ENCODE measurements at places on chromosomes 5 and 9. TPM values are rescaled to one million over a fixed set of nuclear protein-coding genes. Genes with fewer than 3 reads are reported as not detected.

Gene SPINK6
- total RNA-seq: not detected

DNA sequence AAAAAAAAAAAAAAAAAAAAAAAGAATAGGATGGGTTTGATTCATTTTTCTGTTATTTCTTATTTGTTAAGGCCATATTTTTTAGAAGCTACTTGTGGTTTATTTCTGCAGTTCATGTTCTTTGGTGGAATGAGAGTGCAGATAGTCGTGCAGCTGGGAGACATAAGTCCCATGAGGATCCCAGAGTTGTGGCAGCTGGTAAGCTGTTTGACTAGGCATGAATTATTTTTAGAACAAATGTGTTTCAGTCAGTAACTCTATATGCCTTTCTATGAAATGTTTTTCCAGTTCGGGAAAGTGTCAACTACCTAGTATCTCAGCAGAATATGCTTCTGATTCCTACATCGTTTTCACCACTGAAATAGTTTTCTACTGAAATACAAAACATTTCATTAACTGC lies 5.0 kb upstream of the NIPSNAP3B start:
- no peak for DNase-seq

DNA sequence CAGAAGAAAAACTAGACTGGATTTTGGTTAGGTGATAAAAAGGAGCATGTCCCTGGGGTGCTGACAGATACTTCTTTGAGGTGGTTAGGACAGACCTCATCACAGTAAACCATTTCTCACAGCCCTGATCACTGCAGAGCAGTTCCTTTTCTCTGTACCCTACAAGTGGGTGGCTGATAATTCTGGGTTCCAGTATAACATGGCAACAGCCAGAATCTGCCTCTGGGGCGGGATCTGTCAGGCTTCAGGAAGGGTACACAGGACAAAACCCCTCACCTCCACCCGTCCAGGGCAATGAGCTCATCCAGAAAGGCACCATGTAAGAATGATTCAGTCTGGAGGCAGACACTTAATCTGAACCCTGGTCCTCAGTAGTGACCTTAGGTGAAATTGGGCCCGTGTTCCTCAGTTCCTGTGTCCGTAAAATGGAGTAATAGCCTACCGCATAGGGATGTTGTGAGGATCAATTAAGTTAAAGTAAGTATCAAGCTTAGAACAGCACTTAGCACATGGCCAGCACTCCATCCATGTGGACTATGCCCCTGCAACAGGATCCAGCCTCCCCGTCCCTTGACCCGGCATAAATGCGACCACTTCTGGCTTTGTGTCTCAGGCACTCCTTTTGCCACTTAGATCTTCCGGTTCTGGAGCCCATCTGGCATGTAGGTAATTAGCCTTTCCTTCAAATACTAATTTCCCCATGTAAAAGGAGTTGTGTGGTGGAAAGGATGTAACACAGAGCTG lies 129.2 kb downstream of the LHFPL2 start:
- DNase-seq: no peak

- no peak for DNase-seq
These were observed 1084.2 kb upstream of the COX7C start for GRCh38 chr5:85533341-85534047.

DNA sequence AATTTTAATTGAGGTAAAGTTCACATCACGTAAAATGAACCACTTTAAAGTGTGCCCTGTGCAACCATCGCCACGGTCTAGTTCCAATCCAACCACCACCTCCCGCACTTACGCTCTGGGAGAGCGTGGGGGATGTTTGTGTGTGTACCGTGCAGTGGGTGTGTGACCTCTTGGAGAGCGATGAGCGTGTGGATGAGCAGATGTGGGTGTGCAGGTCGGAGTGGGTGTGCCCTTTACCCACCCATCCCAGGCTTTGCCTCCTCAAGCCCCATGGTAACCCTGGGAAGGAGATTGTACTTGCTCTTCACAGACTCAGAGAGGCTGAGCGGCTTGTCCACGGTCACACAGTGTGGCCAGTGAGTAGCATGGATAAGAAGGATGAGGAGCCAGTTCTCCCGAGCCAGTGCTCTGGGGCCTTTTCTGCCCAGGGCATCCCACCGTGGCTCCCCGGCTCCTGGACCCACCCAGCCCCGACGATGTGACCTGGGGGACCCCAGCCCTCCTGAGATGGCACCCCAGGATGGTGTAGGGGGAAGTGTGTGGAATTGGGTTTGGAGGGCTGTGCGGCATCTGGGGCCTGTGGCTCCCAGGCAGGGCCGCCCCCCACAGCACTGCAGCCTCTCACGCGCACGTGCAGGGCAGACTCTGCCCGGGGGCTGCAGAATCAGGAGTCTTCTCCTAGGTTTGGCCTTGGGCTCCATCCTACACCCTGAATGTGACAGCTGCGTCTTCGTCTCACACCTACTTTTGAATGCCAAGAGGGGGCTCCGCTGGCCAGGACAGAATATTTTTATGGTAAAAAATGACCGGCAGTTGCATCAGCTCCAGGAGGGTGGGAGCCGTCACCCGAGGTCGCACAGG lies 13.6 kb downstream of the LHX3 start:
- DNase-seq: no peak

Gene TSLP
- total RNA-seq: 0.06 TPM

DNA sequence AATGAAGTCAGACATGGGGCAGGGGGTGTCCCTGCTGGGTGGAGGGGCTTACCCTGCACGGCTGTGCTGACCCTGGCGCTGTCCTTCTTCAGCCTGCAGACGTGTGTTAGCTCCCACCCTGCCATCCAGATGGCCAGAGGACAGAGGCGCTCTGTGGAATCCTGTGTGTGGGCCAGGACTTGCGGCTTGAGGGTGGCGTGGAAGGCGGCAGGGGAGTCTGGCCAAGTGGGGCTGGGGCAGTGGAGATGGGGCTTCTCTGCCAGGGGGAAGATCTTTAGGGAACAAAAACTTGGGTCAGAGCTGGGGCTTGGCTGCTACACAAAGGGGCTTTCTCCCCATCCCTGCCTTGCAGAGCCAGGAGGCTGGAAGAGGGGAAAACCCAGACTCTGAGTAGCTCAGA lies 46.5 kb upstream of the SYNPO start:
- DNase-seq: no peak

- DNase-seq: no peak
These were observed 69.0 kb downstream of the ADAMTS16 start for GRCh38 chr5:5209089-5209488.

Gene FAF2
- 44.9 TPM for total RNA-seq

GRCh38 chr5:87392801-87393200 lies 19.9 kb downstream of the CCNH start:
- no peak for DNase-seq

- no peak for DNase-seq
These were observed 110.3 kb downstream of the KCNIP1 start for GRCh38 chr5:170614065-170614490.

- DNase-seq: no peak
These were observed 61.1 kb downstream of the COL23A1 start for GRCh38 chr5:178529080-178529479.

DNA sequence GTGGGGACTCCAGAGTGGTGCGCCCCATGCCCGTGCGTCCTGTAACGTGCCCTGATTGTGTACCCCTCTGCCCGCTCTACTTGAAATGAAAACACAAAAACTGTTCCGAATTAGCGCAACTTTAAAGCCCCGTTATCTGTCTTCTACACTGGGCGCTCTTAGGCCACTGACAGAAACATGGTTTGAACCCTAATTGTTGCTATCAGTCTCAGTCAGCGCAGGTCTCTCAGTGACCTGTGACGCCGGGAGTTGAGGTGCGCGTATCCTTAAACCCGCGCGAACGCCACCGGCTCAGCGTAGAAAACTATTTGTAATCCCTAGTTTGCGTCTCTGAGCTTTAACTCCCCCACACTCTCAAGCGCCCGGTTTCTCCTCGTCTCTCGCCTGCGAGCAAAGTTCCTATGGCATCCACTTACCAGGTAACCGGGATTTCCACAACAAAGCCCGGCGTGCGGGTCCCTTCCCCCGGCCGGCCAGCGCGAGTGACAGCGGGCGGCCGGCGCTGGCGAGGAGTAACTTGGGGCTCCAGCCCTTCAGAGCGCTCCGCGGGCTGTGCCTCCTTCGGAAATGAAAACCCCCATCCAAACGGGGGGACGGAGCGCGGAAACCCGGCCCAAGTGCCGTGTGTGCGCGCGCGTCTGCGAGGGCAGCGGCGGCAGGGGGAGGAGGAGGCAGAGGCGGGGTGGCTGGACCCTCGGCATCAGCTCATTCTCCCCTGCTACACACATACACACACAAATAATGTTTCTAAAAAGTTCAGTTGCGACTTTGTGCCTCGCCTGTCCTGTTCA lies 668 bp downstream of the GLIS3 start:
- no peak for DNase-seq

DNA sequence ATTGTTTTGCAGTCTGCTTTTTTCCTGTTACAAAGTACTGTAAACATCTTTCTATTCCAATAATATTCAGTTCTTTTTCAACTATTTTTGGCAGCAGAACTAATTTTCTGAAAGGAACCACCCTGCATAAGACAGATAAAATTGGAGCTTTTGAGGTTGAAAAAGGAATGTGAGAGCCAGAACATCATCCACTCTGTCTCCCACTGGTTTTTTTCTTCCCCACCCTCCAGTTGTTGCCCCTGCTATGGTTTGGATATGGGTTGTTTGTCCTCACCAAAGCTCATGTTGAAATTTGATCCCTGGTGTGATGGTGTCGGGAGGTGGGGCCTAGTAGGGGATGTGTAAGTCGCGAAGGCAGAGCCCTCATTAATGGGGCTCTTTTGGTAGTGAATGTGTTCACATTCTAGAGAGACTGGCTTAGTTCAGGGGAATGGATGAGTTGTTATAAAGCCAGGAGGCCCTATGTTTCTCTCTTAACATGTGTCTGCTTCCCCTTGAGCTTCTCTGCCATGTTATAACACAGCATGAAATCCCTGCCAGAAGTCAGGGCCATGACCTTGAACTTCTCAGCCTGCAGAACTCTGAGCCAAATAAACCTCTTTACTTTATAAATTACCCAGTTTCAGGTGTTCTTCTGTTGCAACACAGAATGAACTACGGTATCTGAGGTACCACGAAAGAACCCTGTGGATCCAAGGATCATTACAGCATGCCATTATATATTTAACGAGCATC lies 34.8 kb upstream of the MAST4 start:
- DNase-seq: no peak

Gene SLC6A19
- total RNA-seq: not detected

Gene LRRC19
- not detected for total RNA-seq

- DNase-seq: no peak
These were observed 2.8 kb upstream of the TIFAB start for GRCh38 chr5:135454946-135455345.

DNA sequence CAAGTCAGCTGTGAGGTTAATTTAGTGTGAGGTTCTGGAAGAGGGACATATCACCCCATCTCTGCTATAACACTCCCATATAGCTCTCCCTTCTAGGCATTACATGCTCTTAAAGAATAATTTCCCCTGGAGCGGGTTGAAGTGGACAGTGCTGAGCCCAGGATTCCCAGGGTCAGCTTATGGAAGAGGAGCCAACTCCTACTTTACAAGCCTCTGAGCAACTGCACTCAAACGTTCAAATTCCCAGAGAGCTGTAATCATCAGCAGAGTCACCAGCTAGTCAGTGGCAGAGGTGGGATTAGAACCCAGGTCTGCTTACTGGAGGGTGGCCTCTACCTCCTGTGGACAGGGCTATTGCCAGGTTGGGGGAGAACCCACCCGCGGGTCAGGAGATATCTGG lies 1.4 kb downstream of the NEURL1B start:
- DNase-seq: no peak

Gene PCDHB16
- total RNA-seq: 1.1 TPM

DNA sequence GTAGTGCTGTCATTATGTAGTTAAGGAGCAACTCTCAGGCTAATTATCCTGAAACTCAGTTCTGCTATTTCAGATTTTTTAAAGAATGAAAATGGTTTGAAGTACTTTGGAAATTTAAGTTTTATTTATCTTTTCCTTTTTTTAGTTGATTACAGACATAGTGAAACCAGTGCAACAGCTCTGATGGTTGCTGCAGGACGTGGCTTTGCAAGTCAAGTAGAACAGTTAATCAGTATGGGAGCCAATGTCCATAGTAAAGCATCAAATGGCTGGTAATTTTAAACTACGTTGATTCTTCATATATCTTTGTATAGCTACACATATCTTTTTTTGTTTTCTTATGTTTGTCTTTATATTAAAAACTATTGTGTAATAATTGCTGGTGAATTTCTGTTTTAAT lies 34.9 kb downstream of the YTHDC2 start:
- no peak for DNase-seq

Gene NXNL2
- not detected for total RNA-seq

DNA sequence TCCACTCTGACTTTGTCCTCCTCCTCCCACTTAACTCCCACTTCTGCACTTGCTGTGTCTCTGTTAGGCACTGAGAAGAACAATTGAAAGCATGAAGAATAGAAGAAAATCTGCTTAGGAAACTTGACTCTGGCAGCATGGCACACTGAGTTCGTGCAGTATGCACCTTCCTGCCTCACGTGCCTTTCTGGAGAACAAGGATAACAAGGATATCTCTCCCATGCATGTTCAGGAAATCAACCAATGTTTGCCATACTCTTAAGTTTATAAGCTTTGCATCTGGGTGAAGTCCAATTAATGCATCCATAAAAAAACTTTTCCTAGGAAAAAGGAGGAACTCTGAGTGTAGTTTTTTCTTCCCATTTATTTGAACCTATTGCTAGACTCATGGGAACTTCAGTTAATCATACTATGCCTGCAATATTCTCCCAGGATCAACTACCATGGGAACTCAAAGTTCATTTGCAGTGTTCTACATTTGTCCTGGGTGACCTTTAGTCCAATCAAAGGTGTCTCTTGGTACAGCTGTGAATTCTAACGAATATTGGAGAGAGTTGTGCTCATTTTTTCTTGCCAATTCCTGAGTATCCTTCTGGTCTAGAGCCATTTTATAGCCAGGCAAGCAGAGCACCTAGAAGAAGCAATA lies 227.0 kb downstream of the ENC1 start:
- no peak for DNase-seq

Gene AK1
- 88.4 TPM for total RNA-seq

DNA sequence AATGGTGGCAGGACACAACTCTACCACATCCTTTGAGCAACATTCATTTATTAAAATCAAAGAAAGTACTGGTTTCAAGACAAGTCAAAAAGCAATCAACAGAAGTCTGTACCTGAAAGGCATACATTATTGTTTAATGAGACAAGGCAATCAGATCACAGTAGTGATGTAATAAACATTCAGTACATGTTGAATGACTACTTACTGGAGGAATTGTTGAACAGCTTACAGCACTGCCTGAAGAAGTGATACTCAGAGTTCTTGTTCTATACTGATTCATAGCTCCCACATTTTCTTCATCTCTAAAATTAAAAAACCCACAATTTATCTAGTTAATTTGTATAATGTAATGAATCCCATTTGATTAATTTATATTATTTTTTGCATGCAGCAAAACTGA lies 18.2 kb downstream of the RIOK2 start:
- DNase-seq: no peak

Gene MYMK
- total RNA-seq: not detected

Gene ZNF474
- total RNA-seq: not detected

Gene FOXD4L3
- total RNA-seq: not detected

- DNase-seq: no peak
These were observed 170.8 kb upstream of the NR3C1 start for GRCh38 chr5:143574236-143574635.

- no peak for DNase-seq
These were observed 33.5 kb upstream of the SNAPC3 start for GRCh38 chr9:15389173-15389572.

Gene IL17B
- total RNA-seq: not detected
